Posterior cingulate gyrus (tissue), 11 donors: ENCODE measurements at places on chromosomes 12 and 14.

- DNase-seq, result no peak
These were observed 67.3 kb downstream of the ZNF664 start for GRCh38 chr12:124040291-124040690.

- DNase-seq, result no peak
These were observed 51.3 kb downstream of the FAM222A start for GRCh38 chr12:109764776-109765445.

- DNase-seq, result no peak
These were observed 133.8 kb upstream of the CPM start for GRCh38 chr12:69066492-69067373.

DNA sequence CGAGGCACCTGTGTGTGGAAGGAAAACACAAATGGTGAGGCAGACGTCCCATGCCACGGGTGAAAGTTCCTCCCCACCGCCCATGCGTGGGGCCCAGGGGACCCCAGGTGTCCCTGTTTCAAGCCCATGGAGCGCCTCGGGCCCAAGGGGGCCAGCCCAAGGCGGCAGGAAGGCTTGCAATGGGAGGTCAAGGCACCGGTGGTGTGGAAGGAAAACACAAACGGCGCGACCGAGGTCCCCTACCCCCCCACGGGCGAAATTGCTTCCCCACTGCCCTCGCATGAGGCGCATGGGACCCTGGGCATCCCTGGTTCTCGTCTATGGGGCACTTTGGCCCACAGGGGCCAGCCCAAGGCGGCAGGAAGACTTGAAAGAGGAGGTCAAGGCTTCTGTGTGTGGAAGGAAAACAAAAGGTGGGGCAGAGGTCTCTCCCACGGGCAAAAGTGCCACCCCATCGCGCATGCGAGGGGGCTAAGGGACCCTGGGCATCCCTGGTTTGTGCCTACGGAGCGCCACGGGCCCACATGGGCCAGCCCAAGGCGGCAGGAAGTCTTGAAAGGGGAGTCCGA lies 379.4 kb downstream of the ALG10 start:
- peak; percentile 3 for DNase-seq

- DNase-seq, result no peak
These were observed 7.5 kb upstream of the MANSC4 start for GRCh38 chr12:27787559-27787958.
